H54 (cell line): ENCODE measurements at places on chromosomes 16 and 17.

- DNase-seq, result peak; percentile 36
These were observed 3.1 kb downstream of the TEX2 start for GRCh38 chr17:64259922-64260321.

- DNase-seq, result no peak
These were observed 4.6 kb downstream of the KRT28 start for GRCh38 chr17:40795019-40795667.

- no peak for DNase-seq
These were observed 47.9 kb downstream of the MAPT start for GRCh38 chr17:45942284-45942683.

DNA sequence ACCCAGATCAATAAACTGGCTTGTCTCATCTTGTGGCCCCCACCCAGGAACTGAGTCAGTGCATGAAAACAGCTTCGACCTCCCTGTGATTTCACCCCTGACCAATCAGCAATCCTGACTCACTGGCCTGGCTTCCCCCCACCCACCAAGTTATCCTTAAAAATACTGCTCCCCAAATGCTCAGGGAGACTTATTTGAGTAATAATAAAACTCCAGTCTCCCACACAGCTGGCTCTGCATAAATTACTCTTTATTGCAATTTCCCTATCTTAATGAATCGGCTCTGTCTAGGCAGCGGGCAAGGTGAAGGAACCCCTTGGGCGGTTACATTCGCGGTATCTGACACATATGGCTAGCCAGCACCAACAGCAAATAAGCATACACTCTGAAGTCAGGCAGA is 9.8 kb upstream of the RABEP1 start:
- DNase-seq, result no peak

DNA sequence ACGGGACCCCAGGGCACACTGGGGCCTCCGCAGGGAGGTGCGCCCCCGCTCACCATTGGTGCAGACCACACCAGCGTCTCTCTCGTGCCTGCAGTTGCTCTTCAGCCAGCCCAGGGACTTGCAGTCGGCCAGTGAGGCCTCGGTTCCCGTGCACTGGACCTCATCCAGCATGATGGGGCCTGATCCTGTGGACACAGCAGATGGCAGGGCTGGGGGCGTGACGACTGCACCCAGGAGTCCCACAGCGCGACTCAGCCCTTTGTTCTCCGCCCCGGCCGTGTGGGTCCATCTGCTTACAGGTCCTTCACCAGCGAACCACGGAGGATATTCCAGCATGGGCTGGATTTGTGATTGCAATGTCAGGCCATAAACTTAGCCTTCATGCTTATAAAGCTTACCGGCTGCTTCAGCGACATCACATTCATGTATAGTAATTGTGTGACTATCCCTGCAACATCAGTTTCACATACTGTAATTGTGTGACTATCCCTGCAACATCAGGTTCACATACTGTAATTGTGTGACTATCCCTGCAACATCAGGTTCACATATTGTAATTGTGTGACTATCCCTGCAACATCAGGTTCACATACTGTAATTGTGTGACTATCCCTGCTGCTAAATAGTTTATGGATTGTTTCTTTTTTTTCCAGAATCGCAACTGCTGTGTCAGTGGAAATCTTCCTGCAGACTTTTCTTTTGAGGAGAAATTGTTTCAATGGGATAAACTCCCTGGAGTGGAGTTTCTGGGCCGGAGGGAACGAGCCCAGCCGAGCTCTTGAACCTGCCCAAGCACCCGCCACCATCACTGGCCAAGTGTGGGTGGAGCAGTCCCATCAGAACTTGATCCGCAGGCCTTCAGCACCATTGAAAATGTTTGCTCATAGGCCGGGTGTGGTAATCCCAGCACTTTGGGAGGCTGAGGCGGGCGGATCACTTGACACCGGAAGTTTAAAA is 4.8 kb downstream of the LGALS3BP start:
- no peak for DNase-seq

DNA sequence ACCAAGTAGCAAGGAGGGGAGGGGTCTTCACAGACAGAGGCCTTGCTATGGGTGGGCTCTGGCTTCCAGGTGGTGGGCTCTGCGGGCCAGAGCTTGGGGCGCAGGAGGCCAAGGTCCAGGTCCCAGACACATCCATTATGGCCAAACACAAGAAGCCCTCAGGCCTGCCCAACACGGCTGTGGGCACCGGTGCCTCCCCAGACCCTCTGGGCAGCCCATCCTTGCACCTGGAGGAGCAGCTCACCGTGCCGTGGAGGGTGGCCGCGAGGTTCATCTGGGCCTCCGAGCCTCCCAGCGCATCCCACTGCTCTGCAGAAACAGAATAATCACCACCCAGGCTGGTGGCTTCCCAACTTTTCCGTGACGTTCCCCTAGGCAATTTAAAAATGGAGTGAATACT is 55.9 kb downstream of the TBC1D16 start:
- no peak for DNase-seq

DNA sequence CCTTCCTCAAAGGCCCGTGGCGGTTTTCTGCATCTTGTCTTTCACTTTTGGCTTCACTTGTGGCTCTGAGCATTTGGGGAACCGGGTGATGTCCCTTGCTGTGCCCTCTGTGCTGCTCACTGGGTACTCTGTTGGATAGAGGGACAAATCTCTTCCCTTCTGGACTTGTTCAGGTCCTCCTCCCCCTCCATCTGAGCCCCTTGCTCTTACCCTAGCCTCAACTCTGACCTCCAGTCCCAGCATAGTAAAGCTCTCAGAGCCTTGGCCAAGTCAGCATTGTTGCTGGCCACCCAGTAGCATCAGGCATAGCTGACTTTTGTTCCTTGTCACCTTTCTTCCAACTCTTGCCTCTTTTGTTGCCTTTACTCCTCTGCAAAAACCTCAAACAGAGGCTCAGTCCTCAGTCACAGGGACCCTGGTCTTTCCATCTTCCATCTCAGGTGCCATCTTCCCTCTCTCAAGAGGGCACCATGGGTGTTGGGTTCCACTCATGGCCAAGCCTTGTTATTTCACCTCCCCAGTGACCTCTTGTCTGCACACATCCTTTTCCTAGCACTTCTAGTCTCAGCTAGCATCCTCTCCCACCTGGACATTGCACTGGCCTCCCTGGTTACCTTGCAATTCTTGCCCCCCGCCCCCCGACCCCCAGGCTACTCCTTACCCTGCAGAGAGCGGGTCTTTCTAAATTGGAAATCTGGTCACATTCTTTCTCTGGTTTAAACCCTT is 393 bp upstream of the PSMB10 start:
- DNase-seq, result no peak

GRCh38 chr16:1117176-1117900 is 21.3 kb upstream of the C1QTNF8 start:
- DNase-seq, result no peak
